HT-29 (cell line): ENCODE measurements at places on chromosomes 2 and 18. TPM values are rescaled to one million over a fixed set of nuclear protein-coding genes. Genes with fewer than 3 reads are reported as not detected.

The EPB41L5 gene
- total RNA-seq, result 9.9 and 12.5 TPM in 2 replicates

The PMAIP1 gene
- 10.4 and 10.5 TPM in 2 replicates for total RNA-seq

The OR6B2 gene
- not detected in 2 replicates for total RNA-seq

The TMEM17 gene
- 0.56 and 1.7 TPM in 2 replicates for total RNA-seq

DNA sequence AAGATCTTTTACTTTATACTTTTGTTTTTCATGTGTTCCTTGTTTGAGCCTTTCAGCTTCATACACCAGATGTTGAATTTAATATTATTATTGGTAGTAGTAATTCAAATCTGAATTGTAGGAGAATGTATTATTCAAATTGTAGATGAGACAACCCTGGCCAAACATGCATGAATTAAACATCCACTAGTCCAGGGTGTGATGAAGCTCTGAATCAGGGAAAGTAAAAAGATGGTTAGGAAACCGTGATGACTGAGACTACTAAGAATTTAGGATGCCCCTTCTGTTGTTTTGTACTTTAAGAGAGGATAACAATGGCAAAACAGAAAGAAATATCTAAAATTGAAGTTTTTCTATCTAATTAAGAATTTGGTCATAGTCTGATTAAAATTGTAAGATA lies 227.8 kb upstream of the CDH2 start:
- DNase-seq, result no peak

The ERMN gene
- total RNA-seq, result not detected in 2 replicates

The SERPINB12 gene
- not detected in 2 replicates for total RNA-seq

DNA sequence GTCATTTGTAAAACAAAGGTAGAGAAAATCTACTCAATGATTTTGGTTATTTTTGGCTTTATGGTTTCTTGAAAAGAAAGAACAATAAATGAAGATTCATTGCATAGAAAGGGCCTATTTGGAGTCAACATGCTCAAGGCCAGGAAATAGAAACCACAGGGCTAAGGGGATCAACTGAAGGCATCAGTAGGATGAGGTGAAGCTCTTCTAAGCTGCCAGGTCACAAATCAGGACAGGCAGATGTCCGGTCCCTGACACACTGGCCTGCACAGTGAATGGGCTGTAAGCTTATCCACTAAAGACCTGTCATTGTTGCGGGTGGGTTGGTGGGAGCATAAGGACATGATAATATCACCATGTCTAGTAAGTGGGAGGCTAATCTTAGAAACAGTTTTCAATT lies 31.6 kb upstream of the RNF138 start:
- DNase-seq, result no peak

- DNase-seq, result no peak
These were observed 49.6 kb downstream of the FARSB start for GRCh38 chr2:222606306-222606705.

- DNase-seq, result no peak
These were observed 4.1 kb upstream of the NT5C1B start for GRCh38 chr2:18593496-18593895.

GRCh38 chr2:236341721-236342120 lies 77.5 kb upstream of the ASB18 start:
- no peak for DNase-seq

- DNase-seq, result no peak
These were observed 579 bp upstream of the ITM2C start for GRCh38 chr2:230864122-230864604.

- no peak for DNase-seq
These were observed 232.8 kb downstream of the NYAP2 start for GRCh38 chr2:225632351-225632750.

DNA sequence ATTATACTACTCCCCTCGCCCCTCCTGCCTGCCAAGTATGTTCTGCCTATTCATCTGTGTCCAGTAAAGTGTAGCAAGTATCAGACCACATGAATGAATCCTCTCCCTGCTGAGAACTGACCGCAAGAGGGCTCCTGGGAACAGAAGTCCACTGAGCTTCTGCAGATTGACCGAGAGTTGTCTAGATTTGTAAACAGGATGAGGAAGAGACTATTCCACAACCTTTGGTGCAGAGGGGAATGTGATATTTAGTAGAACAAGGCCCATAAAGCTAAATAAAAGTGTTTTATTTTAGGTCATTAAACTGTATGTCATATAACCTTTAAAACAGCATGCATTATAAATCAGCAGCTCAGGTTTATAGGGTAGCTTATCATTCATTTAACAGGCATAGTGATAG lies 377.0 kb downstream of the DCC start:
- peak; percentile 31 for DNase-seq

- DNase-seq, result no peak
These were observed 180.5 kb downstream of the SMAD7 start for GRCh38 chr18:48770243-48770642.

DNA sequence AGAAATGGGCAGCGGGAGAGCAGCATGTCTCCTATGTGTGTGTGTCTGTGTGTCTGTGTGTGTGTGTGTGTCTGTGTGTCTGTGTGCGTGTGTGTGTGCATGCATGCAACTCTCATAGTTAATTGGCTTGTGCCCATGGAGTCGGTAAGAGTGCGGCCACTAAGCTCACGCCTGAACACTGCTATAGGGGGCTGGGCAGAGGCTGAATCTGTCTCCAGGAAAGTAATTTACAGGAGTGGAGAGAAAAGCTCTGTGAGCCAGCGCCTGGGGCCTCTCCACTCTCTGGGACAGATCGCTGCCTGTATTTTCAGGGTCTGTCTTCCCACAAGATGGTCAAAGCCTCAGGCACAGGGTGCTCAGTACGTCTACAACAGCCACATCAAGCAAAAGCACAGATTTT lies 553.4 kb downstream of the TNS1 start:
- DNase-seq, result no peak

- no peak for DNase-seq
These were observed 145.5 kb downstream of the CALCRL start for GRCh38 chr2:187302586-187302985.

- DNase-seq, result no peak
These were observed 70.4 kb downstream of the HNRNPLL start for GRCh38 chr2:38532366-38532765.

DNA sequence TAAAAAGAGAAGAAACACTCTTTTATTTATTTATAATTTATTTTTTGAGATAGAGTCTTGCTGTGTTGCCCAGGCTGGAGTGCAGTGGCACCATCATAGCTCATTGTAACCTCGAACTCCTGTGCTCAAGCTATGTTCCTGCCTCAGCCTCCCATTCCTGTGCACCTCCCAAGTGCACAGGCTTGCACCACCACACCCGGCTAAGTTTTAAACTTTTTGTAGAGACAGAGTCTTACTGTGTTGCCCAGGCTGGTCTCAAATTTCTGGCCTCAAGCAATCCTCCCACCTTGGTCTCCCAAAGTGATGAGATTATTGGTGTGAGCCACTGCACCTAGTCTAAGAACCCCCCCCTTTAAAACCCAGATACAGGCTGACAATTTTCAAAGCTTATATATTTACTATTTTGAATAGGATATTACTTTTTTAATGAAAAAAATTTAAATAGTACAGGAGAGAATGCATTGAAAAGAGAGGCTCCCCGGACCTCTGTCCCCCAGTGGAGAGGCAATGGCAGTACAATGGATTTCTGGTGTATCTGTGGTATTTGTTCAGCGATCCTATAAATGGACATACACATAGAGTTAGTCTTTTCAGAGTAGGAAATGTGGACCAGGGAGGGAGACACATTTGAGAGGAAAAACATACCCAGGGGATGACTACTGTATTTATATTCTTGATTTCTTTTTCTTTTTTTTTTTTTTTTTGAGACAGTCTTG lies 48.1 kb upstream of the CNOT11 start:
- peak; percentile 12 for DNase-seq

The SLC5A7 gene
- total RNA-seq, result not detected in 2 replicates

DNA sequence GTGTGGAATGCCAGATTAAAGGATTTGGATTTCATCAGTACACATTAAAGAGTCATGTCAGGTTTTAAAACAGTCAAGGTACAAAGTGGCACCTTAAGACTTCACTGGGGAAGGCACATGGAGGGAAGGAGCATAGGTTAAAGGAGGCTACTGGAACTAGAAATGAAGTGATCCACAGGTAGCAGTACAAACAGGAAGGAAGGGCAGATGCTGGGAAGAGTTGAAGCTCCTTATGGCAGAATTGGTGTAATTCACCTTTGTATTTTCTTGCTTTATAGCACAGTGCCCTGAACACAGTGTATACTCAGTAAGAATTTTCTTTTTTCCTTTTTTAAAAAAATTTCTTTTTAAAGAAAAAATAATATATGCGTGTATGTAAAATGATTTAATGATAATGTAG lies 177.1 kb downstream of the BABAM2 start:
- no peak for DNase-seq
